ENCODE measurements at places on chromosomes 1 and 21.

DNA sequence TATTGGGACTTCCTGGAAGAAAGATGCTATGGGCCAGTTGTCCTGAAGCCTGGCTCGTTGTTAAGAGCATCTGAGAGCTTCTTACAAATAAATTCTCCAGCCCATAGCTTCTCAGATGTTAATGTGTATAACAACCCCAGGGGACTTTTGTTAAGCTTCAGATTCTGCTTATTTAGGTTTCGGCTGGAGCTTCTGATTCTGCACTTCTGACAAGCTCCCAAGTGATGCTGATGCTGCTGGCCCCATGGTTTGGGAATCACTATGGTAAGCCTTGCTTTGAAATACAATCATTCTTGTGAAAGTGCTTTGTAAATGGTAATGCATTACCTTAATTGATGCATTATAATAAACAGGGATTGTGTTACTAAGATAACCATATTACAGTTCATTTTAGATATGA lies 281.8 kb upstream of the PLD5 start:
- no peak for DNase-seq

- no peak for DNase-seq
These were observed 14.5 kb upstream of the CFHR4 start for GRCh38 chr1:196873385-196873784.

DNA sequence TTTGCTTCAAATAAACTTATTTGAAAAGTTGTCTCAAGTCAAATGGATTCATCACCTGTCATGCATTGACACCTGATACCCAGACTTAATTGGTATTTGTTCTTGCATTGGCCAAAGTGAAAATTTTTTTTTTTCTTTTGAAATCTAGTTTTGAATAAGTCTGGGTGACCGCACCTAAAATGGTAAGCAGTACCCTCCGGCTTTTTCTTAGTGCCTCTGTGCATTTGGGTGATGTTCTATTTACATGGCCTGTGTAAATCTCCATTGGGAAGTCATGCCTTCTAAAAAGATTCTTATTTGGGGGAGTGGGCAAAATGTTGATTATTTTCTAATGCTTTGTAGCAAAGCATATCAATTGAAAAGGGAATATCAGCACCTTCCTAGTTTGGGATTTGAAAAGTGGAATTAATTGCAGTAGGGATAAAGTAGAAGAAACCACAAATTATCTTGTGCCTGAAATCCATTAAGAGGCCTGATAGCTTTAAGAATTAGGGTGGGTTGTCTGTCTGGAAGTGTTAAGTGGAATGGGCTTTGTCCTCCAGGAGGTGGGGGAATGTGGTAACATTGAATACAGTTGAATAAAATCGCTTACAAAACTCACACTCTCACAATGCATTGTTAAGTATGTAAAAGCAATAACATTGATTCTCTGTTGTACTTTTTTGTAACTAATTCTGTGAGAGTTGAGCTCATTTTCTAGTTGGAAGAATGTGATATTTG lies 11.9 kb downstream of the TARDBP start:
- DNase-seq: no peak

DNA sequence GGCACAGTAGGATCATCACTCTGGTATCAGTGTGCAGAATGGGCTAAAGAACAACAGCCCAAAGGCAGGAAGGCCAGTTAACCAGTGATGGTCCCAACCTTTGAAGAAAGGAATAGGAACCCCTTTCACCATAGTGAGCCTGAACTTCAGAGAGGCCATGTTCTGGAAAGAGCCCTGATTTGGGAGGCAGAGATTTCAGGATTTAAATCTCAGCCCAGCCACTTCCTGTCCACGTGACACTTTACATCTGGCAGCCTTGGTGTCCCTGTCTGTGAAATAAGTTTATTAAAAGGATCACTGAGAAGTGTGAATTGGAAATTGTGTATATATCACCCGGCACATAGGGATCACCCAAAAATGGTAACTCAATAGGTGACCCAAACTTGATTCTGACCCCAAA lies 13.0 kb downstream of the MATN1 start:
- DNase-seq: no peak

GRCh38 chr1:86259390-86259789 lies 102.8 kb upstream of the COL24A1 start:
- DNase-seq: peak; percentile 10

DNA sequence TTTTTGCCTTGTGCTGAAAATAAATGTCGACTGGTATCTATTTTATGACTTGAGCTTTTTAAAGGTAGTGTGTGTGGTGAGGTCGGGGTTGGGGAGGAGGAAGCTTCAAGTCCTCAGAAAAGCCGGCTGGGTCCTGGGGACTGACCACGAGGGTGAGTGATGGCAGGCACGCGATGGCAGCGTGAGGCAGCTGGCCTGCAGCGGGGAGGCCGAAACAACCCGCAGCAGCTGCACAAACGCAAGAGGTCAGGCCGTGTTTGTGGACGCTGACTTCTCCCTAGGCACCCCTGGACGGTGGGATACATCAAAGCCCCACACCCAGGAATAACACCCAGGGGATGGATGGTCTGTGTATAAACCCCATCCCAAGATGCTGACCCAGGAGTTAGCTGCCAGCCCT lies 51.4 kb downstream of the ZBTB18 start:
- DNase-seq: no peak

DNA sequence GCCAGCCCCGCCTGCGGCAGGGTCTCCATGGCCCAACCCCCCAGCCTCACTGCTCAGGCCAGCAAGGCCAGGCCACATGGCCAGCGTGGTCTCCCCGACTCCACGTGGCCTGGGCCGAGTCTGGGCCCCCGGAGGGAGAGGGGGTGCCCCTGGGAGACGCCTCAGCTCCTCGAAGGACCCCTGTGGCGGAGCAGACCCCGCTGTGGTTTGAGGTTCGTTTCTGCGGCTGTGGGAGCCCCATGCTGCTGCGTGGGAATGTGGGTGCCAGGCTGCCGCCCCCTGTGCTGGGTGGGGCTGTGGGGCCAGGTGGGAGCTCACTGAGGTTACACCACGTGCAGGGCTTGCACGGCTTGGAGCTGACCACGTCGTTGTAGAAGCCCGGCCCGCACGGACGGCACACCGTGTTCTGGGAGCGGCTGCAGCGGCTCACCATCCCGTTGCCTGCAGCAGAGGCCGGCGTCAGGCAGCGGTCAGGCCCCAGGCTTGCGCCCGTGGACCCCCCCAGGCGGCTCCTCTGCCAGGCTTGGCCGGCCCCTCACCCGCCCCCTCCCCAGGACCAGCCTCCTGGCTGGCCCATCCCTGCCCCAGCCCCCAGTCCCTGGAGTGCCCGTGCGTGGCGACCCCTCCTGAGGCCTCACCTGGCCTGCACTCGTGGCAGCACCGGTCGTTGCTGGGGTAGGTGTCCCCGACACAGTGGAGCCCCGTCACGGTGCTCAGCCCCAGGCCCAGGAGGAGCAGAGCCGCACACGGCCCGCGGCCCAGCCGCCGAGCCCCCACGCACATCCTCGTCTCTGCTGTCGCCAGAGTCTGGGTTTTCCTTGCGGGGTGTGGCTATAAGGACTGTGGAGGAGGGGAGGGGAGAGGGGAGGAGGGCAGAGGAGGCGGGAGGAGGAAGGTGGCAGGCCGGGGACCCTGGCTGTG lies at the start of gene TNFRSF4:
TNFRSF4 (minus strand) TSS at position 809 of the 921 bp plus-strand sequence; CDS start at position 783, 26 bp downstream.
- DNase-seq: peak; percentile 65

GRCh38 chr1:113946112-113946511 lies 17.0 kb downstream of the HIPK1 start:
- DNase-seq: no peak

DNA sequence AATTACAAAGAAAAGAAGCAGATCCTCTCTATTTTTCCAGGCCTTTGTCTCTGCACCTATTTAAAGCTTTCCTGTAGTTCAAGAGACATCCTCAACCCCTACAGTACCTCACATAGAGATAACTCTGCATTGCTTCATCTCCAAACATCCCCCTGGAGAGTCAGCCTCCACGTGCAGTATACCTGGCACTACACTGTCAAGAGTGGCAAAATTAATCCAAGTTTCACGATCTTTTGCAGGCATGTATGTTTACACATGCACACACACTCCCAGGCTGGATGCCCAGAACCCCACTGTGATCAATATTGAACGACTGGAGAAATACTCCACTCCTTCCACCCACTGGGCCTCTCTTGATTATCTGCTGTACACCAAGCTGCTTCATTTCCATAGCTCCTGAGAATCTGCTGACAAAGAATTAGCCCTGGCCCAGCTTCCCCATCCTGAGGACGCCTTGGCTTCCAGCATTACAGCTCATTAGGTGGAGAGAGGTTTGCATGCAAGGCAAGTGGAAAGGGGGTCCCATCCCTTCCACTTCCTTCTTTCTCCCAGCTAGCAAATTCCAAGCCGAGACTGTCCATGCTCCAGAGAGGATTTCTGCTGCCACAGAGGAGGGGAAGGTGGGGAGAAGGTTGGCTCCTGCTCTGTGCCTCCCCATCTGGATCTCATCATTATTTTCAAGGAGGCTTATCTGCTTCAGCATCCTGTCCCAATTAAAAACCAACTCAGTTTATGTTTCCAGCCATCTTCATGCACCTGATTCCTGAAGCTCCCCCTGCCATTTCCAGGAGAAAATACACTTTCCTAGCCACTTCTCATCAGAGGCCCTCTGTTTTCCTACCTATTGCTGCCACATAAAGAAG lies 66.5 kb upstream of the GOLT1A start:
- DNase-seq: no peak

DNA sequence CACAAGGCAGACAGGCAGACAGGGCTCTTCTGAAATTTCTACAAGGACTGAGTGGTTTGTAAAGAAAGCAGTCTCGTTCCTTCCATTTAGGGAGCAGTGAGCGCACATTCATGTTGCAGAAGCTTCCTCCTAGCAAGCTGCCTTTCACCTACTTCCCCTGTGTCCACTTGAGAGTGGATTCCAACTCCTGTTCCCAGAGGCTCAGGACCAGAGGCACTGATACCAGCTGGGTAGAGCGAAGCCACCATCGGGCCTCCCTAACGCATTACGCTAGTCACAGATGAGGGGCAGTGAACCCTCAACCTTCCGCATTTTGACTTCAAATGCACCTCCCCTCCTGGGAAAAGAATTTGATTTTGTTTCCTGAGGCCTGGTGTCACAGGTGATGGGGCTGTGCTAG lies 215.8 kb downstream of the SIPA1L2 start:
- DNase-seq: no peak

DNA sequence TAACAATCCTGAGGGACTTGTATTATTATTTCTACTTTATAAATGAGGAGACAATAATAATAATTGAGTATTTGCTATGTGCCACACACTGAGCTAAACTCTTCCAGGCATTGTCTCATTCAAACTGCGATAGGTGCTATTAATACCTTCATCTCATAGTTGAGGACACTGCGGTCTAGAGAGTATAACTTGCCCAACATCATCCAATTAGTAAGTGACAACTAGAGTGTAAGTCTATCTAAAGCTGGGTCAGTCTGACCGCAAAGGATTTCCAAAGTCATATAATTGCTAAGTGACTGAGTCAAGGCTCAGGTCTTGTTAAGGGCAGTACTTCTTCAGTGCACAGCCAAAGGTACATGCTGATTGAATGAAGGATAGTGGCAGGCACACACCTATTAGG lies 9.7 kb downstream of the BCL9 start:
- DNase-seq: no peak

GRCh38 chr1:194369060-194369459 lies 1182.6 kb upstream of the B3GALT2 start:
- DNase-seq: no peak

DNA sequence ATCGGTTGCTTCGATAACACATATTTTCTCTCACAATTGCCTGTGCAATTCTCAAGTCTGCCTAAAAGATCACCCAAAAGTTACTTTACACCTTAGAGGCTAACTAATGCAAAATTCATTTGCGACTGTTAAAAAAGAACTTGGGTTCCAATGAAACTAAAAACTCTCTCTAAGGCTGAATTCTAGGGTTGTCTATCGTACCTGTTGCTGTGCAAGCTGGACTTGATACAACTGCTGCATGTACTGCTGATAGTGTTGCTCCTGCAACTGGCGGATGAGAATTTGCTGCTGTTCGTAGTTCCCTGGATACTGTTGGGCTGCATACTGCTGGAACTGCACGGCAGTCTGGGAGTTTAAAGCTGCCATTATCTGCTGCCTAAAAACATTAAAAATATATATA lies 27.6 kb downstream of the ACBD3 start:
- DNase-seq: no peak

DNA sequence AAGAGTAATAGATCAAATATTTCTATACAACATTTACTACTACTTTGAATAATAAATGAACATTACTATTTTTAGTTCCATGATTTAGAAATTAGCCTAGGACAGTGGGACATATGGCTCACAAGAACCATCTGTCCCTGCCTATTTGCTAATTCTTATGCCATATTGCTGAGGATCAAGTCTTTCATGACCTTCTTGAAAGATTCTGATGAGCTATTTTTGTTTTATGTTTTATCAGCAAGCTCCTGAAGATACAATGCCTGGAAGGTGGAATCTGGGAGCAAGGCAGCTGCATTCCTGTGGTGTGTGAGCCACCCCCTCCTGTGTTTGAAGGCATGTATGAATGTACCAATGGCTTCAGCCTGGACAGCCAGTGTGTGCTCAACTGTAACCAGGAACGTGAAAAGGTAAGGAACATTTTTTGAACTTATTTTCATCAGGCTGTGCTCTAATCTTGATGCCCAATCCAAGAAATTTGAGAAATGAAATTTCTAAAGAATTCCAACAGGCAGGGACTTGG lies 326.7 kb downstream of the PAPPA2 start:
- DNase-seq: no peak

- DNase-seq: no peak
These were observed 65.7 kb upstream of the MORC3 start for GRCh38 chr21:36254106-36254941.

DNA sequence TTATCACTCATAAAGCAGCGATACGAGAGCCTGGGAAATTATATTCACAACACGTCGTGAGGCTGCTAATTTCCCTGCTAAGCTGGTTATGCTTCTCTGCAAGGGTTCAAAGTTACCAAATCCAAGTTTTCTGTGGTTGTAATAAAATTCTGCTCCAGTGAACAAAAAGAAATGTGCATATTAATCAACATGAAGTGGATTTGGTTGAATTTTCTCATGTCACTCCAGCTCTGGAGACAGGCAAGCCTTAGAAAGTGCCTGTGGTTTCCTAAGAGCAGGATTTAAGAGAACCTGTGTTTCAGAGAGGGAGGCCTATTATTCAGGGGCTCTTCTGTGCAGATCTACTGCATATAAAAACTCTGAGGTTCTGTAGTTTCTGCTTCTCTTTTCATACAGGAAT lies 87.5 kb downstream of the WLS start:
- no peak for DNase-seq

DNA sequence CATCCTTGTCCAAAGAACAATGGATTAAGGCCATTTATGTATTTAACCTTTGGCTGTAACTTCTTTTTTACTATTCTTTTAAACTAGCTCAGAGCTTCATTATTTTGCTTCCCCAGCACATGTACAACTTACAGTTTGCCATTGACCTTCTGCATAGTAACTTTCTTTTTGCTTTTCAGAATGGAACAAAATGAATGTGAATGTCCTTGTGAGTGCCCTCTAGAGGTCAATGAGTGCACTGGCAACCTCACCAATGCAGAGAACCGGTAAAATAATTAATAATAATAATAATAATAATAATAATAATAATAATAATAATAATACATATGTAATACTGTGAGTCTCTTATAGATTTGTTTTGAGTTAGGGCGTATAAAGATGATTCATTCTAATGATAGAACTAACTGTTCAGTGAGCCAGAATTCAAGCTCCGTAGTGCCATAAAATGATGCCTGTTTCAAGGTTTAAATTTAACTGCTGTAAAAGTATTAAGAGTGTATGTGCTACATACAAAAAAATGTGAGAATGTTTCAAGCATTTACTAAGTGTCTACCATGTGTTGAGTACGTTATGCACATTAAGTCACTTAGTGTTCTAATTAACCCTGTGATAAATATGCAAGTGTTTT lies 69.0 kb upstream of the RAVER2 start:
- peak; percentile 36 for DNase-seq

- DNase-seq: no peak
These were observed 2.1 kb downstream of the ELK4 start for GRCh38 chr1:205629751-205630150.

All from inflammatory macrophage treated with lipopolysaccharide for 1 hour (primary cell).